Endothelial cell (in vitro differentiated cells): ENCODE measurements at places on chromosomes 7 and 10.
A peak's percentile ranks its signal among the peaks of the same experiment; 100 is the strongest.

GRCh38 chr10:15231426-15231825 lies 62.9 kb upstream of the NMT2 start:
- no peak for DNase-seq
- H3K4me1 ChIP-seq = no peaks in the 10 kb centered on the region
- H3K27me3 ChIP-seq = peaks cover 3% of the 10 kb centered on the region
- H3K27ac ChIP-seq = no peak overlapping the region
- no peak overlapping the region for H3K4me3 ChIP-seq

DNA sequence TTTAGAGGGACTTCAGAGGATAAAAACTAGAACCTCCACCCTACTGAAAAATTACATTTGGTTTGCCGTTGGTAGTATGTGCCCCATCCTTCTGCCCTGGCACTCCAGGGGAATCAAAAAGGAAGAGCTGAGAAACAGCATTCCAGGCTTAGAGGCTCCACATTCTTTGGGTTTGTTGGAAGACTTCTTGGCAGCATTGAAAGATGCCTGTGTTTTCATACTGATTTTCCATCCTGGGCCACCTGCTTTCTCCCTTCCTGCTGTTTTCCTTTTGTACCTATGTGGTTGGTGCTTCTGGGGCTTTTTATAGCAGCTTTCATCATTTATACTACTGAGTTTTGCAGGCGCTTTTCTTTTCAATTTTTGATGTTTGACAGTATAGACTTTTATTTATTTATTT lies 61.7 kb downstream of the AUTS2 start:
- no peaks in the 10 kb centered on the region for H3K36me3 ChIP-seq
- no peak overlapping the region for H3K27ac ChIP-seq
- DNase-seq = no peak
- H3K4me1 ChIP-seq = peaks cover 45% of the 10 kb centered on the region
- no peaks in the 10 kb centered on the region for H3K27me3 ChIP-seq

- no peaks in the 10 kb centered on the region for H3K4me1 ChIP-seq
- no peaks in the 10 kb centered on the region for H3K36me3 ChIP-seq
- no peak overlapping the region for H3K27ac ChIP-seq
- peaks cover 2% of the 10 kb centered on the region for H3K27me3 ChIP-seq
- H3K4me3 ChIP-seq = no peak overlapping the region
Observed at GRCh38 chr7:148144827-148145226, 445.7 kb upstream of the C7orf33 start.

DNA sequence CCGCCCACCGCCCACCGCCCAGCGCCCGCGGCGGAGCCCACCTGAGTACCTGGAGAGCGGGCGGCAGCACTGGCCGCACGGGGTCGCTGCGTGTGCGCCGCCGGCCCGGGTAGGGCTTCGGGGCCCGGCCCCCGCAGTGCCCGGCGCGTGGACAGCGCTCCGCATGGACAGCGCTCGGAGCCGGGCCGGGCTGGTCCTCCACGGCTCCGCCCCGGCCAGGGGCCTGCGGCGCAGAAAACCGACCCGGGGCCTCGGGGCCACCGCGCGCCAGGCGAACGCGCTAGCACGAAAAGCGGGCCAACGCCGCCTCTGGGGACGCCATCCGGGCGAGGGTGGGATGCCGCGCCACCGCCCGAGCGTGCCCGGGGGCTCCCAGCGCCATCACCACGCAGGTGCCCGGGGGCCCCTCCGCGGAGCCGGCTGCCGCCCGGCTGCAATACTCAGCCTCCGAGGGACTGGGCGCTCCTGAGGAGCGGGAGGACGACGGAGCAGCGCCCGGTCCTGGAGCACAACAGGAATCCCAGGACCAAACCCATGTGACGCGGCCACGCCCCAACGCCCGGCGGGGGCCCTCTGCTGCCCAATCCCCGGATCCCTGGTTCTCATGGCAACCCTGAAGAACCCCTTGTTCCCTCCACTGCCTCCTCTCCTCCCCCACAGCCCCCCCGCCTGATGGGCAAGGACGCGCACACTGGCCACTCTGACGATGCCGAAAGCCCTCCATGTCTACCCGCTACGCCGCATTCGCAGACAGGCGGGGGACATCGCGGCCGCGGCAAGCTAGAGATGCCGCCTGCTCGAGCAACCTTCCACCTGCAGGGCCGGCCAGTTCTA lies at the start of gene GRB10:
Gene GRB10, minus strand, starts transcription at position 522 of the 834 bp plus-strand sequence. CDS start 50,574 bp downstream, outside the sequence.
- peaks cover 27% of the 10 kb centered on the region for H3K36me3 ChIP-seq
- peaks cover 42% of the 10 kb centered on the region for H3K4me1 ChIP-seq
- DNase-seq = peak; percentile 36
- H3K27me3 ChIP-seq = peaks cover 5% of the 10 kb centered on the region
- no peak within 1 kb of the TSS for H3K27ac ChIP-seq
- peak within 1 kb of the TSS; percentile 84 for H3K4me3 ChIP-seq

DNA sequence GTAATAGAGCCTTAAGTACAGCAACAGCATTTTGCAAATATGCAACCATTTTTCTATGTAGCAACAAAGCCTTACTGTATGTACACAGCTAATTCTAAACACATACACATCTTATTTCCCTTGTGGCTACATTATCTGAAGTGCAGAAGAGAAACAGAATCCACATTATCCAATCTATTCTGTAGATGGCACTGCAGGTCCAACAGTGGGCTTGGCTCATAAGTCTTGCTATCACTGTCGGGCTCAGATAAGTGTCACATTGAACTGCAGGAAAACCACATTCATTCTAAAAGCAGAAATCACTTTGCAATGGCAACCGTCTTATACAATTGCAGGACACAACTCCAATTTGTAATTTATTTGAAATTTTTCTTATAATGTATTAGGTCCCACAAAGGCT lies 109.8 kb upstream of the NOBOX start:
- no peak overlapping the region for H3K4me3 ChIP-seq
- H3K36me3 ChIP-seq = no peaks in the 10 kb centered on the region
- no peaks in the 10 kb centered on the region for H3K27me3 ChIP-seq
- peak; percentile 12 for DNase-seq

DNA sequence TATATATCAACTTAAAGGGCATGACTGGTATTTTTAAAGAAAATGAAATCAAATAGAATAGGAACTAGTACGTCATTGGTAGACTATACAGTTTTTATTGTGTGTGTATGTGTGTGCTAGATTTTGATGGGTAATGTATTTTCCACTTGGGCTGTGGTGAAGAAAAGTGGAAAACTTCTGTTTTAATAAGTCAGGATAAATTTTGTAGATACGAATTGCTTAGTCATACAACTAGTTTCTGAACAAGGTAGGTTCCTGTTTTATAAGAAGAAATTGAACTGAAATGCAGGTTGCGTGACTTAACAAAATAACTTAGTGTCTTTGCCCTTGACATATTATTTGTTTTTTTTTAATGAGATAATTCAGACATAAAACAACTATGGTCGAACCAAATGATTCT lies 24.3 kb downstream of the UBN2 start:
- no peak overlapping the region for H3K27ac ChIP-seq
- no peaks in the 10 kb centered on the region for H3K4me1 ChIP-seq
- H3K36me3 ChIP-seq = peaks cover 7% of the 10 kb centered on the region
- no peak overlapping the region for H3K4me3 ChIP-seq

- H3K4me1 ChIP-seq = peaks cover 29% of the 10 kb centered on the region
- H3K27ac ChIP-seq = no peak overlapping the region
- H3K36me3 ChIP-seq = peaks cover 4% of the 10 kb centered on the region
- no peak for DNase-seq
- H3K27me3 ChIP-seq = peaks cover 1% of the 10 kb centered on the region
- H3K4me3 ChIP-seq = no peak overlapping the region
Observed at GRCh38 chr7:105816266-105816843, 60.0 kb downstream of the ATXN7L1 start.

GRCh38 chr7:83032195-83032594 lies 130.5 kb downstream of the PCLO start:
- H3K36me3 ChIP-seq = no peaks in the 10 kb centered on the region
- H3K27me3 ChIP-seq = no peaks in the 10 kb centered on the region
- H3K4me1 ChIP-seq = no peaks in the 10 kb centered on the region
- H3K4me3 ChIP-seq = no peak overlapping the region

DNA sequence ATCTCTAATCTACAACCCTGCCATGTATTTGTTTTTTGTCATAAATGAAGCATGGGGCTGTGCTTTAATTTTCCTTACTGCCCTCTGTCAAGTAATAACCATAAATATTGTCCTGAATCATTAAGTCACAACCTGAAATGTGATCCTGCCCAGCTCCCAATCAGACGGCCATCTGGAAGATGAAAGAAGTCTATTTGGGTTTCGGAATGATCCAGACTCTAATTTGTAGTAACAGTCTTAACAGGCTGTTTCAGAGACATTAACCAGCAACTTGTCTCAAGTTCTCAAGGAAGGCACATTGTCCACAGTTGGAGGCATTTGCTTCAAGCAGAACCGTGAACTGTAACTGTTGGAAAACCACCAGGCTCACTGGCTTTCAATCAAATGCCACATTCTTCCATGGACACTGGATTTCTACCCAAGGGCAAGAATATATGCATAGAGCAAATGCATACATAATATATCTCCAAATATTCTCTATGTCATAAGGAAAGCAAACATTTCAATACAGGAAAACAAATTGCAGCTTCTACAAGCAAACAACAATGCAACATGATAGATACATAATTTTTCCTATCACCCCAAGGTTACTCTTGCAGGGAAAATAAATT lies 405.2 kb upstream of the NPVF start:
- no peak overlapping the region for H3K27ac ChIP-seq
- no peak for DNase-seq
- H3K4me1 ChIP-seq = peaks cover 13% of the 10 kb centered on the region

- H3K27me3 ChIP-seq = peaks cover 13% of the 10 kb centered on the region
- peak overlapping the region; percentile 48 for H3K4me3 ChIP-seq
- peaks cover 21% of the 10 kb centered on the region for H3K4me1 ChIP-seq
- no peak for DNase-seq
- H3K36me3 ChIP-seq = peaks cover 4% of the 10 kb centered on the region
Observed at GRCh38 chr7:90111-91063, 102.0 kb upstream of the FAM20C start.

GRCh38 chr10:66804962-66805361 lies 120.9 kb upstream of the LRRTM3 start:
- no peak for DNase-seq
- H3K4me3 ChIP-seq = no peak overlapping the region
- H3K27ac ChIP-seq = no peak overlapping the region
- peaks cover 1% of the 10 kb centered on the region for H3K27me3 ChIP-seq
